Mesenteric fat pad (tissue), 1 donor: ENCODE measurements at places on chromosomes 3 and 15.

GRCh38 chr3:18765662-18766061, 340.5 kb upstream of the SATB1 start:
- DNase-seq: no peak

DNA sequence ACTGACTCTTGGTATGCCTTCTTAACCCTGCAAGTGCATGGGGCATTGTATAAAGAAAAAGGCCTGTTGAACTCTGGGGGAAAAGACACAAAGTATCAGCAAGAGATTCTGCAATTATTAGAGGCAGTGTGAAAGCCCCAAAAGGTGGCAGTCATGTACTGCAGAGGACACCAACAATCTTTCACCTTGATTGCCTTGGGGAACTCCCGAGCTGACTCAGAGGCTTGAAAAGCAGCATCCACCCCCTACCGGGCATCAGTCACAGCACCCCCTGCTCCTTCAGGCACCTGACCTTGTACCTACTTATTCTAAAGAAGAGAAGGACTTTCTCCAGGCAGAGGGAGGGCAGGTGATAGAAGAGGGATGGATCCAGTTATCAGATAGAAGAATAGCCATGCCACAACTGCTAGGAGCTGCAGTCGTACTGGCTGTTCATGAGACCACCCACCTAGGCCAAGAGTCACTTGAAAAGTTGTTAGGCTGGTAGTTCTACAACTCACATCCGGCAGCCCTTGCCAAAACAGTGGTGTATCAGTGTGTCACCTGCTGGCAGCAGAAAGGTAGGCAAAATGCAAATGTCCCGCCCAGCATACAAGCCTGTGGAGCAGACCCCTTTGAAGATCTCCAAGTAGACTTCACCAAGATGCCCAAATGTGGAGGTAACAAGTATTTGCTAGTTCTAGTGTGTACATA, 241.6 kb upstream of the CNTN6 start:
- DNase-seq: no peak

DNA sequence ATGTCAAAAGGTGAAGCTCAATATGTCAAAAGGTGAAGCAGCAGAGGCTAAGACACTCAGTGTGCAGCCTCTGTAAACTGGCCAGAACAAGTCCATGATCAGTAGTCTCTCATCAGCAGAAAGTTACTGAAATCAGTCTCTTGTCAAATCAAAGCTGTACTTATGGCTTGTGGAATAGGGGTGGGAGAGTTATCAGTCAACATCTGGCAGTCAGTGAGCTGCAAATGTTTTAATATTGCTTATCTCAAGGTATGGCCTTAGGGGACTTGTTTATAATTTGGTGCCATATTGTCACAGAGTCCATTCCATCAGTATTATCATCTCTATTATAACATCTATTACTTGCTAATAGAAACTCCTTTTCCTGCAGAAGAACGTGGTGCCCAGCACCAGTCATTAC, 14.9 kb upstream of the WDR49 start:
- no peak for DNase-seq

GRCh38 chr3:102113421-102114041, 264.2 kb downstream of the NFKBIZ start:
- no peak for DNase-seq

GRCh38 chr15:42083605-42083908, 10.8 kb downstream of the PLA2G4D start:
- peak; percentile 87 for DNase-seq

DNA sequence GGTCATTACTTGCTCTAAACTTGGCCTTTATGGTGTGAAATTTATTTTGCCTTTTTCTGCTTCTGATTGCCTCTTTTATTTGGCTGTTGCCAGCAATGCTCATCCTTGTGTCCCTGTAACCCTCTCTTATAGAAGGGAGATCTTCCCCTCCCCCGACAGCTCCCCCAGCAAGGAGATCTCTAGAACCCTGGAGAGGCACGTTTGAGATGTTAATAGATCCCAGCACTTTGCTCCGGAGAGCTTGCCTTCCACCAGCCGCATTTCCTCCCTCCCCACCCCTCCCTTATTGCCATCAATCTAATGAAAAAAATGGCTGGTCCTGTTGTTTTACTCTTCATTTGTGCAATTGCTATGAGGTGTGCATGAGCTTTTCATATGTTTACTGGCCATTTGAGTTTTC, 18.2 kb downstream of the TRIM71 start:
- no peak for DNase-seq

DNA sequence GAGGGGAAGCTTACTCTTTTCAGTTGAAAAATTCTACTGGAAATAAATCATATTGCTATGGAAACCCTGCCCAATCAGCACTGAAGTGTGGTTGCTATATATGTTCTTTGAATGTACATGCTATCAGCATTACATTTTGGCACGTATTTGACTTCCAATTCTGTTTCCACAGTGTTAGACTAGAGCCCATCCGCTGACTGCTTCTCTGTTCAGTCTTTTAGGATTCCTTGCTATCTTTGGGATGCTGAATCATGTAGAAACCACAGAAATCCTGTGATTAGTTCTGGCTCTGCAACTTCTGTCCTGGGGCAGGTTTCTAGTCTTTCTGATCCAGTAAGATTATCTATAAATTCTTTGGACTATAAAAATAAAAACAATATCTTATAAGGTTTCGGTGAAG, 128.2 kb upstream of the SLC7A14 start:
- DNase-seq: no peak

GRCh38 chr15:40066589-40066988, 27.6 kb upstream of the SRP14 start:
- DNase-seq: no peak
